ENCODE measurements at places on chromosomes 6 and 20.
A peak's percentile ranks its signal among the peaks of the same experiment; 100 is the strongest.

GRCh38 chr20:57256205-57256604 lies 10.2 kb downstream of the BMP7 start:
- DNase-seq: no peak

DNA sequence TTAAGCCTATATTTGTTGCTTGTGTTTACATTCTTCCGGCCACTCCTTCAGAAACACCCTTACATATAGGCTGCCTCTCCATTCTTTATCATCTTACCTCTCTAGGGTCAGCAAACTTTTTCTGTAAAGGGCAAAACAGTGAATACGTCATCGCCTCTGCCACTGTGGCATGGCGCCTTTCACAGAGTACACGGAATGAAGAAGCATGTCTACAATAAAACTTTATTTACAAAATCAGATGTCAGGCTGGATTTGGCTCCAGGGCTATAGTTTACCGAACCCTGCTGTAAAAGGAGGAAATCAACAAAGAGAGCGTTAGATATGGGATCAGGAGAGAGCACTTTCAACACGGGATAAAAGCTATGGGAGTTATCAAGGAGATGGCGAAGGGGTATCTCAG lies 9.3 kb upstream of the NCR2 start:
- no peak for DNase-seq

DNA sequence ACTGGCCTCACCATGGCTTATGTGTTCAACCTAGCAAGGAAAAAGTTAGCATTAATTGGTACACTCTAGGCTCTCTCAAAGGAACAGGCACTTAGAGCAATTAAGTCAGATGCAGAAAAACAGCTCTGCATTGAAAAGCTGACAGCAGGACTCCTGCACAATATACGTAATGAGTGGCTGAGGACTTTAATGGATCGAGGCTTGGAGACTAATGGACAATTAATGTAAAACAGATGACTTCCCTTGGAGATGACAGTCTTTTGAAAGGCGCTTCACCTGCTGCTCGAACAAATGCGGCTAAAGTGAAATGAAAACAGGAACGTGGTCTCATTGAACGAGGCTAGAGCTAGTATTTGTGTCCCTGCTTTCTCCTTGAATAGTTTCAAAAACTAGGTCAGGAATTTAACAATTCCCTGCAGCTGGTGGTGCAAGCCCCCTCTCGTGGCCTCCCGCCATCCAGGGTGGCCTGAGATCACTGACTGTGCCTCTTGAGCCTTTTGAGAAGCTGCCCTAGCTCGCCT lies 137.1 kb downstream of the ELOVL4 start:
- DNase-seq: peak; percentile 99

DNA sequence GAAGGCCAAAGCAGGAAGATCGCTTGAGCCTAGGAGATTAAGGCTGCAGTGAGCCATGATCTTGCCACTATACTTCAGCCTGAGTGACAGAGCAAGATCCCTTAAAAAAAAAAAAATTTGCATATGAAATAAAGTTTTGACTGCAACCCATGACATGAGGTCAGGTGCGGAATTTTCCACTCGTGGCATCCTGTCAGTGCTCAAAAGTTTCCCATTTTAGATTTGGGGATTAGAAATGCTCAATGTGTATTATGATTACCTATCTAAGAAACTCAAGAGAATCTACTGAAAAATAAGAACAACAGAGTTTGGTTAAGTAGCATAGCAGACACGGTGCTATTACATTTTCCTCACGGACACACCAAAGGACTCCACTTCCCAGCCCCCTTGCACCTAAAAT lies 11.7 kb downstream of the SLC23A2 start:
- no peak for DNase-seq

DNA sequence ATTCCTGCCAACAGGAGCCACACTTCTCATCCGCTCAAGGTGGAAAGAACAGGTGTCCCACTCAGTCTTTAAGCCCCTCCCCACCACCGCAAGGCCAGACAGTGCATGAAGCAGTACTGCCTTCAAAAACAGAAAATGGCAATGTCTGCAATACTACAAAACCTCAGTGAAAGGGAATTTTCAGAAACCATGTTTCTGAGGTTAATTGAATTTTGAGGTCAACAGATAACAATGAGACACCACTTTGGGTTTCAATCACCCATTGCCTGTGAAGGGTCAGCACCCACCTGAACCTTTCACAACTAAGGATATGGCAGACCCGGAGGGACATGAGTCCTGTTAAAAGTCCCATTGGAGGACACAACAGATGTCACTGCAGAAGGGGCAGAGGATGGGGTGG lies 13.0 kb downstream of the ZC3H12D start:
- DNase-seq: no peak

- DNase-seq: no peak
Observed at GRCh38 chr6:151351731-151352130, 39.6 kb downstream of the ZBTB2 start.

DNA sequence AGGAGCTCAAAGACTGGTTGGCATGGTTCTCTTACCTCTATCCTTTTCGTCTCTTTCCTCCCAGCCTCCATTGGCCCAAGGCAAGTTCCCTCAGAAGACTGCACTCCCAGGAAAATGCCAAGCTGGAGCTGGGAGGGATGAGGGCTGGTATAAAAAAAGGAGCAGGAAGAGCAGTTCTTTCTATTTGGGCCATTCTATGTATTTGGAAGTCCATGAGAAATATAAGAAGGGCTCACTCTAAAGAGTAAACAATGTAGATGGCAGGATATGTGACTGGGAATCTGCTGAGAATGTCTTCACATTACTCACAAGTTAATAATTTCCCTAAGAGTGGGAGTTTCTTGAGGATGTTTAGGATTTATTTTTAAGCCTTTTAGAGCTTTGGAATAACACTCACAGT lies 36.6 kb upstream of the ADTRP start:
- DNase-seq: no peak

DNA sequence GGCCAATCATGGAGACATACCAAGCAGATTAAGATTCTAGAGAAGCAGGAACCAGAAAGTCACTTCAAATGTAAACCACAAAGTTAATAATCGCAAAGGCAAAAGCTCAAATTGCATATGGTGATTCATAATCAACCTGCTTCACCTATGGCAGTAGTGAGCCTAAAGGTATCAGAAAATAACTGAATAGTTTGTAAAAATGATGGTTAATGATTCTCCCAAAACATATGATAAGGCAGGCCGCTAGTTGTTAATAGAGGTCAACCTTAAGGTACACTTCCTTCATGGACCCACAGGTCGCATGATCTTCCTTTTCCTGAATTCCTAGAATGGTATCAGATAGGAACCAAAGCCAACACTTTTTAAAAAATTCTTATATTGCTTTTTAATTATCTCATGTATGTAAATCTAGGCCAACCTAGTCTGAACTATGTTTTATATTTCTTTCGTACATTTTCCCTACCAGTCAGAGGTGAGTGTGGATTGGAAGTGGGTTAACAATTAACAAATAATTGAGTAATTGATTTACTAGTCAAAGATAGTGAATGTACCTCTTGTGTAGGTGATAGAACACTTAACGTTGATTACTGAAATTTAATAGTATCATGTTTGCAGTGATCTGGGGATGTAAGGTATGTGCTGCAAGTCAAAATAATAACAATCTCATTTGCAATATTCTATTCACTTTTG lies 16.4 kb downstream of the TAAR2 start:
- DNase-seq: no peak

DNA sequence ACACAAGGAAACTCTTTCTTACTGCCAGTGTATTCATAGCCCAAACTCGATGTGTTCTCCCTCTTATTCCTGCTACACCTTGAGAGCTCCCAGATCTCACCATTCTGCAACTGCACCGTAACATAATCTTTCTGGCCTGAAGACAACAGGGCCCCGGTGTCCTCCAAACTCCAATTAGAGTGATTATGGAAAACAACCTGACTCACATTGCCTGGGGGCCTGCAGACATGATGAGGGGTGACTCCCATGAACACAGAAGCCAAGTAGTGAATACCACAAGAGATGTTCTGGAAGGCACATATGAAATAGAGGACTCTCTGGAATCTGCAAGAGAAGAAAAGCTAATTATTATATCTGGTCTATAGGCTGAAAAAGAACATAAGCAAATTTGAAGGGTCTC lies 19.7 kb downstream of the SLC22A16 start:
- no peak for DNase-seq

DNA sequence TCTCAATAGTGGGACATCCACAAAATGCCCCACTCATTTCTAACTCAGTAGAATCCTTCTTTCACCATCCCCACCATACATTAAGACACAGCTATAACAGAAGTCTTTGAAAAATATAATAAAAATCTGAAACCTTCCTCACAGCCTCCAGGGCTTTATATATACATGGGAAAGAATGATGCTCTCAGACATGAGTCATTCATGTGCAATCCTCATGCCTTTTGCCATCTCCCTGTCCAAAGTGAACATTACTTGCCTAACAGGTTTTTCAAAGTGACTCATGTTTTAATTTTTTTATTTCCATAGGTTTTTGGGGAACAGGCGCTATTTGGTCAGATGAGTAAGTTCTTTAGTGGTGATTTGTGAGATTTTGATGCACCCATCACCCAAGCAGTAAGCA lies 162.7 kb downstream of the RALGAPA2 start:
- no peak for DNase-seq

GRCh38 chr20:32536851-32537656 lies 48.1 kb downstream of the NOL4L start:
- peak; percentile 67 for DNase-seq

DNA sequence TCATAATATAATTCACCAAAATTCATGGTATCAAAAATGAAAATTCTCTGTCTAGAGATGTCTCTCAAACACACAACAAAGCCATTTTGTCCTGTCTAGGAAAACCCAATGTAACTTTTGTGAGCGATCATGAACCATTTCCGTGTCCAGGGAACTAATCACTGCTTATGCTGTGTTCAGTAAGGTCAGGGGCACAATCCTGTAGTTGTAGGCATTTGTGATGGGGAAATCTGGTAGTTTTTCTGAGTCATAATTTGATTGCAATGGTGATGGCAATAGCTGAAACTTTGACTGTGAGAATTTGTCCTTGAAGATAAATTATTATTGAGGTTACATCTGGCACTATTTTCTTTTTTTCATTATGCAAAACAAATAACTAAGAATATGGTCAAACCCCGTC lies 21.0 kb upstream of the GCLC start:
- DNase-seq: no peak

- DNase-seq: no peak
Observed at GRCh38 chr20:56098981-56099500, 93.7 kb upstream of the CBLN4 start.

DNA sequence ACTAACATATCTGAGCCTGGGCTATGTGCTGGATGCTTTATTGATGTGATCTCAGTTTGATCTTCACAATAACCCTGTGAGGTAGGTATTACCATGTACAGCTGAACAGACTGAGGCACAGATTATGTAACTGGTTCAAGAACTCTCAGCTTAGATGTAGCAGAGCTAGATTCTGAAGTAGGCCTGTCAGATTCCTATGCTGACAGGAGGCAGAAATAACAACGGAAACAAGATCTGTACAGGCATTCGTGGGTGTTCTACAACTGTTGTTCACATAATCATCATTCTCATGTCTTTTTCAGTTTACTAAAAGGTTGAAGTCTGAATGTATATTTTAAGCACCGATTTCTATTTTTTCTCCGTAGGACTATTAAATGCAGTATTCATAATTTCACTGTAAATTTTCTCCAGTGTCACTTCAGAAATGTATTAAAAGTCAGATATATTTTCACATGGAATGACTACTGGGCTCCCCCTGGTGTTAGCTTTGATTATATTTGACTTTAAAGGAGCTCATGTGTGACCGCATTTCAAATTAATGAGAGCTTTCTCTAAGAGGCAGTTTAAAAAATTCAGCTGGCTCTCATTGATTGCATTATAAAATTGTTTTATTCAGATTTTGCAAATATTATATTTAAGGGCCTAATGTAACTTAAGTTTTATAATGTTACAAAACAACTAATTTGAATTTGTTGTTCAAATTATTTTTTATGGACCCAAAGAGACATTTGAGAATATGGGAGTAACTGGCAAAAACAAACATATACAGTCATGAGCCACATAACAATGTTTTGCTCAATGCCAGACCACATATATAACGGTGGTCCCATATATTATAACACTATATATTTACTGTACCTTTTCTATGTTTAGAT lies 36.4 kb upstream of the SLC17A4 start:
- peak; percentile 6 for DNase-seq

GRCh38 chr6:34278833-34279232 lies 30.0 kb upstream of the SMIM29 start:
- DNase-seq: no peak

DNA sequence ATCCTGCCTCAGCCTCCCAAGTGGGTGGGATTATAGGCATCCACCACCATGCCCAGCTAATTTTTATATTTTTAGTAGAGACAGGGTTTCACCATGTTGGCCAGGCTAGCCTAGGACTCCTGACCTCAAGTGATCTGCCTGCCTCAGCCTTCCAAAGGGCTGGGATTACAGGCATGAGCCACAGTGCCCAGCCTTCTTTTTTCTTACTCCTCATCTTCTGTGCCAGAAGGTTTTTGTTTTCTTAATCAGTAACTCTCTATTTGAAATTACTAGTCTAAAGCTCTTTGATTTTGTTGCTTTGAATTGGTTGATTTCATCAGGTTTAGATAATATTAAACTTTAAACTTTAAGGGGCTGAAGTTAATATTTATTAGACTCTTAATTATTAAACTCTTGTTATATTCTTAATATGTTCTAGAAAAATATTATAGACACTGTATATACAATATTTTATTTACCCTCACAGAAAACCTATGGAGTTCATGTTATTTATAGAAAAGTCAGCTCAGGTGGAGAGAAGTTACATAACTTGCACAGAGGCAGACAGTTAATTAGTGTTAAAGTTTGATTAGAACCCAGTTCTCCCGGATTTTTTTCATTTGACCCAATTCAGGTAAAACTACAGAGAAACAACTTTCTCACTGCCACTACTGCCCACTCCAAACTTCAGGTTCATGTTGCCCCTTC lies 177.4 kb upstream of the SGK1 start:
- no peak for DNase-seq

- no peak for DNase-seq
Observed at GRCh38 chr6:37752718-37753117, 55.0 kb upstream of the MDGA1 start.

GRCh38 chr6:142716097-142716496 lies 228.9 kb downstream of the HIVEP2 start:
- DNase-seq: no peak

- no peak for DNase-seq
Observed at GRCh38 chr6:36357872-36358225, 21.2 kb upstream of the BNIP5 start.

DNA sequence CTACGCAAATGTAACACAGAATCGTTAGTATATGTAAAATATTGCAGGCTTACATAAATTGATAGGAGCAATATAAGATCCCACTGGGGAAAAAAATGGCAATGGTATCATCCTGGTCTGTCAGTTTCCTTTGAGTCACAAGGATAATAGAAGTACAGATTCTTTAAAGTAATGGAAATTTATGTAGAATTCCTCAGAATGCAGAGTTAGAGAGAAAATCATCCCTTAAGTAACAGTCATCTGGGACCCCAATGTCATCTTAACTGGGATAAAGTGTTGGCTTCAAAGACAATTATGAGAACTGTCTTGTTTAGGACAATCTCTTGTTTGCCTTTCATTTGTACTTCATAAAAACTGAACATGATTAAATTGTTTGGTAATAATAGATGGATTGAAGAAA lies 34.5 kb upstream of the PDE7B start:
- no peak for DNase-seq
